Effector CD8-positive, alpha-beta T cell (primary cell): ENCODE measurements at places on chromosomes 4 and X.

- no peak for DNase-seq
Observed at GRCh38 chr4:124178449-124179021, 534.0 kb downstream of the ANKRD50 start.

- no peak for DNase-seq
Observed at GRCh38 chr4:71549516-71550160, 210.8 kb downstream of the SLC4A4 start.

DNA sequence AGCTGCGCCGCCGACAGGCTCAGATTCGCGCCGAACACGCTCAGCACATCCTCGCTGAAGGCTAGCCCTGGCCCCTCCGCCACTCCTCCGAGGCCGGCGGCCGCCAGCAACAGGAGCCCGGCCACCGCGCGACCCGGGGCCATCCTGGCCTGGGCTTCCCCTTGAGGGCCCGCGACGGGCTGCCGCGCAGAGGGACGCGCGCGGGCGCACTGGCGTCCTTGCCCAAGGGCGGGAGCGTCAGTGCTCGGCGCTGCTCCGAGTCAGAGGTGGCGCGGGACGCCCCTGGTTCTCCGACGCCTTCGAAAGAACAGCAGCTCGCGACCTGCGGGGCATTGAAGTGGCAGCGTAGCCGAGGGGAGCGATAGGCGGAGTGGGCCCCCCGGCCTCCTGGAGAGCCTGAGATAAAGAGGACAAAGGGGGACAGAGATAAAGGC lies 745 bp downstream of the SLC39A8 start:
- DNase-seq: peak; percentile 66

- DNase-seq: no peak
Observed at GRCh38 chr4:146890301-146890700, 55.4 kb downstream of the TTC29 start.

- peak; percentile 56 for DNase-seq
Observed at GRCh38 chrX:129781134-129781672, 1.5 kb downstream of the SASH3 start.

GRCh38 chr4:41475402-41475801 lies 62.6 kb upstream of the LIMCH1 start:
- no peak for DNase-seq

GRCh38 chr4:38563707-38564495 lies 100.1 kb upstream of the KLF3 start:
- DNase-seq: no peak

GRCh38 chr4:82097504-82097903 lies 276.3 kb downstream of the HNRNPD start:
- DNase-seq: no peak

- no peak for DNase-seq
Observed at GRCh38 chr4:163681208-163681821, 186.8 kb downstream of the TMA16 start.

- no peak for DNase-seq
Observed at GRCh38 chr4:141705048-141705746, 68.8 kb downstream of the IL15 start.

DNA sequence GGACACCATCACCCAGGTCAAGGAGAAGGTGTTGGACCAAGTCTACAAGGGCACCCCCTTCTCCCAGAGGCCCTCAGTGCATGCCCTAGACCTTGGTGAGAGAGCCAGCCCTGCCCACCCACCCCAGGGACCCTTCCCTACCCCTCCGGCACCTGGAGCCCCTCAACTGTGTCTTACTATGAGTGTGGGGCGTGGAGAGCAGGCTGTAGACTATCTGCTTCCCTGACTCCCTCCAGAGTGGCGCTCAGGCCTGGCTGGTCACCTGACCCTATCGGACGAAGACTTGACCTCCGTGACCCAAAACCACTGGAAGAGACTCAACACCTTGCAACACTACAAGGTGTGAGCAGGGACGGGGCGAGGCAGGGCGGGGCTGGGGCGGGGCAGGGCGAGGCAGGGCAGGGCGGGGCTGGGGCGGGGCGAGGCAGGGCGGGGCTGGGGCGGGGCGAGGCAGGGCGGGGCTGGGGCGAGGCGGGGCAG lies 4.7 kb upstream of the SRPK3 start:
- no peak for DNase-seq

DNA sequence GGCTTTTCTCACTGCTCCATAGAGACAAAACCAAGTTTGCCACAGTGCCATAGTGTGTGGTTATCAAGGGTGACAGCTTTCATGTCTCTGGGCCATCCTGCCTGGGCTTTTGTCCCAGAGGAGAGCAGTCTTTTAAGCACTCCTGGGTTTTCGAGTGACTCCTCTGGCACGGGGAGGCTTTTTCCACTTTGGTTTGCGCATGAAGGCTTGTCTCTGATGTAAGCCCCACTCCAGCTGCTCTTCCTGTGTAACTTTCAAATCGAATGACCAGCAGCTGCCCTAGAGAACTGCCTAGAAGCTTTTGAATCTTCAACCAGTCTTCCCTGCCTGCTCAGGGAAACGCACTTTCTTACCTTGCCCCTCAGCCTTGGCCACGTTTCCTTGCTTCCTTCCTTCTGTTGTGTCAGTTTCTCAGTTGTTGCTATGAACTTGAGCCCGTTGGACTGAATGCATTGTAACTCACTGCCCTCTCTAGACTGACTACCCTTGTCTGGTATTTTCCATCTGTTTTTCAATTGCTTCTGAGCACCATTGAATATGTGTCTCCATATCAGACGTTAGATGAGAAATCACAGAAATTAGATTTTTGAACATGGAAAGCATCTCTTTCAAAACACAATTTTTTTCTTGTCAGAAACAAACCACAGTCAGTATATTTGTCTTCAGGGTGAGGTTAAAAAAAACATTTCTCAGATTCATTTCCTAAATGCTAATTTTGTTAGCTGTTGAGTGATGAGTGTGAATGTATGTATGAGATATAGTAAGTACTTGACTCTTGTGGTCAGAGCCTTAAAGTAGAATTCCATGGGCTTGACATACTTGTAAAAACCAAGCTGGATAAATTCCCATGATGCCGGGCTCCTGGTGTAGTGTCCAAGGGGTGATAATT lies 45.3 kb downstream of the SLC9A6 start:
- no peak for DNase-seq

- DNase-seq: no peak
Observed at GRCh38 chr4:144338148-144338547, 197.6 kb upstream of the GYPA start.

DNA sequence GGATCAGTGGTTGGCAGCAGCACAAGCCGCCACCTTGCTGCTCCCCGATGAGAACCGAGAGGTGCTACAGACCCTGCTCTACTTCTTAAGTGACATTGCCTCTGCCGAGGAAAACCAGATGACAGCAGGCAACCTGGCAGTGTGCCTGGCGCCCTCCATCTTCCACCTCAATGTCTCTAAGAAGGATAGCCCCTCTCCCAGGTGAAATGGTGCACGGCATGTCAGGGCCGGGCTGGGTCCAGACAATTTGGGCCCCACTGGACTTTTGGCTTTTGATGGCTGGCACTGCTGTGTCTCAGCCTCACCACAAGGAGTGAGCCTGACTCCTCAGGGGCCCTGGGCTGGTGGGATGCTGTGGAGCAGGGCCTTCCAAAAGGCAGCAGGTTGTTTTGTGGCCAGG lies 74.1 kb downstream of the STARD8 start:
- DNase-seq: no peak

DNA sequence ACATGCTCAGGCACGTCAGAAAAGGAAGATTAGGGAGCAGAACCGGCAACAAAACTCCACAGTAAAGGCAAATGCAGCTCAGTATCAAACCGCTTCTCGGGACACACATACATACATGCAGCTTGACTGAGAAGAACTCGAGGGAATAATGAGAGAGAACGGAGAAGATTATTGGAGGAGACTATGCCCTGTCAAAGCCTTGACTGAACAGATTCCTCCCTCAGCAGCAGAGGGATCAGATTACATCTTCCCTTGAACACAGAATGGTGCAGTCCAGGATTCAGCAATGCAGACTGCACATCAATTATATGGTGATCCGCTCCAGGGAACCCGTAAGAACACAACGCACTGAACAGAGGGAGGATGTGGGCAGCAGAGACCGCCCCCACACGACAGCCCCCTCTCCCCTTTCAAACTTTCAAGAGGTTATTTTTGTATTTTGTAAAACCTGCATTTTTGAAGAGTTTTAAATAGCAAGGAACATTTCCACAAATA lies 183.2 kb downstream of the FBXW7 start:
- DNase-seq: no peak

GRCh38 chrX:49120091-49120490 lies 3.4 kb downstream of the GPKOW start:
- DNase-seq: no peak

DNA sequence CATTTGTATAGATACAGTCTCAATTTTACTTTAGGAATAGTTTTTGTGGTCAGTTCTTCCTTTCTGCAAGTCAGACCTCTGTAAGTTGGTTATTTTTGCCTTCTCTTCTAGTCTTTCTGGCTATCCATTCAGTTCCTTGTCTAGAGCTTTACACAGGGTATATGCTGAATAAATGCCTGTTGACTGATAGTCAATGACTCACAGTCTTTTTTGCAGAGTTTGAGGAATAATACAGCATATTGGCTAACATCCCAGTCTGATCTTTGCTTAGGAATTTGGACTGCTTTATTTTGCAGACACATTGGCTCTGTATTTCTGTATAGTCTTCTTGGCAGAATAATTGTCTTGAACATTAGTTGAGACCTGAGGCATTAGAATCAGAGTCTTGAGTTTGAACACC lies 132.4 kb downstream of the MAGEC1 start:
- no peak for DNase-seq

DNA sequence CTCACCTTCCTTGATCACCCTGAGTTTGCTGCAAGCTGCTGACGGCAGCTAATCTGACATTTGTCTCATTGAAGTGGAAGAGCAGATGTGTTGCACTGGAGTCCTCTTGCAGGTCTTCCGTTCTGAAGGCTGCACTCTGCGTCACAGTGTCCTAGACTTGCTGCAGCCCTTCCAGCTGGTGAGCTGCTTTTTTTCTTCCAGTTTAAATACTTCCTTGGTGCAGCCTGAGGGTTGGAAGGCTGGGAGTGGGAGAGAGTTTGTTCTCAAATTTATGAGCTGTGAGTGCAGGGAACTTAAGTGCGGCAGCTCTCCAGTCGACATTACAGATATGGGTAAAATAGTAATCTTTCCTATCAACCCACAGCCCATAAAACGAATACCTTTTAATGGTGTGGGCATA lies 303.6 kb upstream of the FAT1 start:
- no peak for DNase-seq

- DNase-seq: no peak
Observed at GRCh38 chr4:8725845-8726244, 133.3 kb downstream of the CPZ start.

DNA sequence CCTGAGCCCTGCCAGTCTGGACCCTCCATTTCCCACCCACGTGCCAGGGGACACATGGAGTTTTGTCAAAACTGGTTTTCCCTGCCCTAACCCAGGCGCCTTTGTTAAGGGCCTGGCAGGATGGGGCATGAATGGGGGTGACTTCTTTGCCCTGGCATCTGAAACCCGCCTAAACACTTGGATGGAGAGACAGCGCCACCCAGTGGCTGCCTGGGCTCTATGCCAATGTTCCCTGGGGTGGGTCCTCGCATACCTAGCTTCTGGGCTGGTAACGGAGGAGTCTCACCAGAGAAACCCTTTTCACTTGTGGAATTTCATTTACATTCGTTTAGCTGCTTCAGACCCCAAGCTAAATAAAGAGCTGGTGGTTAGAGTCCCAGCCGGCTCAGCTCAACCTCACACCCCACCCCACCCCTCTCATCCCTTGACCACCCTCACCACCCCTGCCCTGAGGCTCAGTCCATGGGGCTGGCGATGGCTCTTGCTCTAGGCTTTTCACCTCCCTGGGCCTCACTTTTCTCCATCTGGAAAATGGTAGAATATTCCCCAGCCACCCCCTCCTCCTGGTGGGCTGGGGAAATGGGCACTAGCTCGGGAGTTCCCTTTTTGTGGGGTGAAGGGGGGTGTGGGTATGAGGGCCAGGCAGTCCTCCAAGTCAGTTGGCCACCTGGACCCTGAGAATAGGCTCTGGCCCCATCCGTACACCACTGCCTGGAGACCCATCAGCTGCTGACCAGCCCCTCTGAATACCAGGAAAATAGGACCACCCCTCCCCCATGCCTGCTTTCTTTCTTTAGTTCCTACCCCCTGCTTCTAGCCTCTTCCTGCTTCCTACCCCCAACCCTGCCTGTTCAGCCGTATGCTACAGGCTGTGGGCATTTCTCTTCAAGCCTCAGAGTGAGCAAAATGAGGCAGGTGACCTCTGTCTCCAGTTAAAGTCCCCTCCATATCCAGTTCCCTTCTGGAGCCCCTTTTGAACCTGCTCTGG lies 57.1 kb upstream of the PJA1 start:
- peak; percentile 60 for DNase-seq

DNA sequence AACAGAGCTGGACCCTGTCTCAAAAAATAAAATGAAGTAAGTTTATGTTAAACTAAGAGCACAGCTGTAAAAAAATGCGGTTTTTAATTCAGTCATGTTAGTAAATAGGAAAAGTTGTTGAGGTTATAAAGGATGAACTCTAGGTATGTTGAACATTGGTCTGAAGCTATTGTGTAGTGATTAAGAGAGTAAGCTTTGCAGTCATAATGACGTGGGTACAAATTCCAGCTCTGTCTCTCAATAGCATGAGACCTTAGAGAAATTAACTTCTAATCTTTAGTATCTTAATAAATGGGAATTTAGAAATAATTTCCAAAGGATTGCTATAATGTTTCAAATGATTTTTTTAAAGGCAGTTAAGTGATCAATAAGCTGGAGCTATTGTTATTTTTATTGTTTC lies 2.9 kb upstream of the YTHDC1 start:
- no peak for DNase-seq

DNA sequence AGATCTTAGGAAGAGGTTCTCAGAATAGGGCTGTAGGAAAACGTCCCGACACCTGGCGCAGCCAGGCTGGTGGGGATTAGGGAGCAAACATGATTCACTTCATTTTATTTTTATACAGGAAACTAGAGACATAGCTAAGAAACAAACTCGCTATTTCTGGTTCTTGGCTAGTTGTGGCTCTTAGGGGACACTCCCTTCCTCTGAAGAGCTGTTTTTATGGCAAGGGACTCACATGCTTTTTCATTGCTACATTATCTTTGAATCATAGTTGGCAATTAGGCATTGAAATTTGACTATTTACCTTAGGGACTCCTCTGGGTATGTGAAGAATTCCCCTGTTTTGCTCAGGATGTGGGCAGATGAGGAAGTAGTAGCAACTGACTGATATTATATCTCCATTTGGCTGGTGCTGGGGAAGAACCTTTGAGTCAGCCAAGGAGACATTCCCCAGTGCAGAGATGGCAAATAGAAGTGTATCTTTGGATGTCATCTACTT lies 174.5 kb downstream of the SMIM20 start:
- no peak for DNase-seq

- no peak for DNase-seq
Observed at GRCh38 chr4:118888666-118889311, at the start of gene SYNPO2. Gene SYNPO2, plus strand, starts transcription at chr4:118888854. Its CDS starts 183 bp downstream, at chr4:118889037.

- no peak for DNase-seq
Observed at GRCh38 chr4:3262208-3263052, 13.5 kb downstream of the MSANTD1 start.

GRCh38 chr4:89213382-89213701 lies 94.3 kb downstream of the GPRIN3 start:
- DNase-seq: no peak
